ENCODE measurements at places on chromosomes 2 and 18.

- DNase-seq: no peak
These were observed 105.6 kb downstream of the PRPF40A start for GRCh38 chr2:152611458-152612231.

DNA sequence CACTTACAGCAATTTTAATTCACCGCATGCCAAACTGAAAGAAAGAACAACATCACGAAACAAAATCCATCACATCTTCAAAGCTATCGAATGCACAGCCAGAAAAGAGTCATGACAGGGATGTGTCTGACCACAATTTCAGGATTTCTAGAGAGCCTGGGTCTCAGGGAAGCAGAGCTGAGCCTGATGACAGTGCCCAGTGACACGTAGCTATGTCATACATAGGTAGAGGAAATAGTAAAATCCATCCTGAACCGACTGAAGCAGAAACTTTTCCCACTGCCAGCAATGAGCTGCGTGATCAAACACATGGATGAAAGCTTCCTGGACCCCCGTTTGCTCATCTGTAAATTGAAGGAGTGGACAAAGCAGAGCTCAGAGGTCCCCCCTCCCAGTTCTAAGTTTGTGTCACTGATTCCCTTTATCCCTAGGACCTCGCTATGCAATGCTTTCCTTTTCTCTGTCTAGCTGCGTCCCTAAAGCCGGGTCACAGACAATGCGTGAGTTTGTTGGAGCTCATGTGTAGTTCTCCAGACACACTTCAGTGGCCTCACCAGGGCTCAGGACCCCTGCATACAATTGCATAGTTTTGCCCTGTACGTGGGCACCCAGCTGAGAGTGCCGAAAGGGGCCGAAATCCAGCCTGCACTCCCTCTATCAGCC is 37.6 kb downstream of the CCBE1 start:
- no peak for DNase-seq

GRCh38 chr18:54806526-54806925 is 21.8 kb upstream of the RAB27B start:
- DNase-seq: no peak

- DNase-seq: no peak
These were observed 53.3 kb downstream of the TRAPPC12 start for GRCh38 chr2:3432693-3433338.

DNA sequence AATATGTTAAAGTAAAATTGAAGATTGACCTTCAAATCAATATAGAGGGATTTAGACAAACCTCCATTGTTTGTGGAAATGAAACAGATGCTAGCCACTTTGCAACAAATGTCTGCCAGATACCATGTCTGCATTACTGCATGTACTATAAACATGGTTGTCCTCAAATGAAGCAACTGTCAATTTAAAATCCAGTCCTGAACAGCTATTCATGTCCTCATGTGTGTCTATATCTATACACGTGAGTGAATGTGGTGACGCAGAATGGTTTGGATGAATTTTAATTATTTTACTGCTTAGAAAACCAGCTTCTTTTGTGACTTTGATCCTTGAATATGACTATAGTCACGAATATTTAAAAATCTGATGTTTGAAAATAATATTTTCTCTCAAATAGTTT is 71.5 kb downstream of the NYAP2 start:
- DNase-seq: no peak

GRCh38 chr2:206023183-206023582 is 62.8 kb downstream of the INO80D start:
- DNase-seq: no peak

All from esophagus squamous epithelium (tissue), 5 donors.